T follicular helper cell (primary cell): ENCODE measurements at places on chromosomes 13 and 19.
A peak's percentile ranks its signal among the peaks of the same experiment; 100 is the strongest.

- no peak for DNase-seq
These were observed 2.7 kb upstream of the C1QTNF9 start for GRCh38 chr13:24306632-24307031.

- DNase-seq = peak; percentile 15
These were observed 232.0 kb downstream of the B3GLCT start for GRCh38 chr13:31431722-31432137.

GRCh38 chr13:107006661-107007060 lies 438.7 kb upstream of the ARGLU1 start:
- no peak for DNase-seq

DNA sequence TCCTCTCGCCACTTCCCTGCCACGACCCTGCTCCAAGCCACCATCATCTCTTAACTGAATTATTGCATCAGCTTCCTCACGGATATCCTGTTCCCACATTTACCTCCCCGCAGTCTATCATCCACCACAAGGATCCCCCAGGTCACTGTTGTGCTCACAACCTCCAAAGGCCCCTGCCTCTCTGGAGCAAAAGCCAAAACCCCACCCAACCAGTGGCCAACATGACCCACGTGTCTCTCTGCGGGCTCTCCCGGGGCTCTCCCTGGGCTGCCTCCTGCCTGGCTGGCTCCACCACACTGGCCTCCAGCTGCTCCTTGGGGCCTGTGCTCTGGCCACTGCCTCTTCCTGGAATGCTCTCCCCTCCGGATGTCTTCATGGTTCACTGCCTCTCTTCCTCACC lies 809.3 kb downstream of the UQCRFS1 start:
- DNase-seq = no peak

- no peak for DNase-seq
These were observed 15.2 kb upstream of the CPB2 start for GRCh38 chr13:46119883-46120614.
